AG04449 (cell line): ENCODE measurements at places on chromosomes 12 and 14.

- no peak for DNase-seq
These were observed 581 bp downstream of the PITPNM2 start for GRCh38 chr12:123150275-123150743.

- DNase-seq, result no peak
These were observed 26.4 kb upstream of the ZFP36L1 start for GRCh38 chr14:68819260-68819691.

DNA sequence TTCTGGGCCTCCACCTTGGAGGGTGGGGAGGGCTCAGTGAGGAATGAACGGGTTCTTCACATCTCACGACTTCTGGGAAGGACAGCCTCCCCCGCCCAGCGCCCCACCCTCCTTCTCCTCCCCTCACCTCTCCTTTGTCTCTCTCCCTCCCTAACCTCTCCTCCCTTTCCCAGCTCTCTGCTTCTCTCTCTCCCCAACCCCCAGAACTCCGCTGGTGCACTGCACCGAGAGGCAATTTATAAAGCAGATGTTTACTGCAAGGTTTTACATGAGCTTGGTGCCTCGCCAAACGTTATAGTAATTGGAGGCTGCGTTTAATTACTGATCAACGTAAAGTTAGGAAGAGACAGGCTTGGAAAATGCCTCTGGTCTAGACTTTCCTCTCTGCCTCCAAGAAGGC is 42.9 kb upstream of the FAM222A start:
- DNase-seq, result no peak

DNA sequence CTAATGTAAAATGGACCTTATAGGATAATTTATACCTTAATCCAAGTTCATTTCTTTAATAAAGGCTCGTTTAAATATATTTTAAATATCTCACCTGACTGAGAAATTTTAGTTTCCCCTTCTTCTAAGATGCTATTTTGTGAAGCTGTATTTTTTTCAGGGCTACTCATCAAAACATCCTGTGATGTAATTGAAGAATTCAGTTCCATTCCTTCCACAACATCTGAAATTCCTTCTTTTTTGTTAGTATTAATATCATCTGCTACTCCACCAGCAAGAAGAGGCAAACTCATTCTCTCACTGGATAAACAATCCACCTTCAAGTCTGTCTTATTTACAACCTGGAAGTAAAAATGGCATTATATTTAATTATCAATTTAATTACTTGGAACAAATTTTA is 22.5 kb downstream of the LGALS3 start:
- no peak for DNase-seq

- DNase-seq, result no peak
These were observed 55.4 kb downstream of the CCER1 start for GRCh38 chr12:90899456-90900182.
